ENCODE measurements at places on chromosomes 12 and 14. TPM values are rescaled to one million over a fixed set of nuclear protein-coding genes. Genes with fewer than 3 reads are reported as not detected.
A peak's percentile ranks its signal among the peaks of the same experiment; 100 is the strongest.

The E2F7 gene
- 20.0 TPM for total RNA-seq

- no peaks in the 10 kb centered on the region for H3K27me3 ChIP-seq
- no peaks in the 10 kb centered on the region for H3K4me1 ChIP-seq
- no peak overlapping the region for H3K4me3 ChIP-seq
- DNase-seq, result no peak
- H3K36me3 ChIP-seq, result no peaks in the 10 kb centered on the region
- no peak overlapping the region for H3K27ac ChIP-seq
These were observed 152.1 kb upstream of the NAV3 start for GRCh38 chr12:77678621-77679020.

DNA sequence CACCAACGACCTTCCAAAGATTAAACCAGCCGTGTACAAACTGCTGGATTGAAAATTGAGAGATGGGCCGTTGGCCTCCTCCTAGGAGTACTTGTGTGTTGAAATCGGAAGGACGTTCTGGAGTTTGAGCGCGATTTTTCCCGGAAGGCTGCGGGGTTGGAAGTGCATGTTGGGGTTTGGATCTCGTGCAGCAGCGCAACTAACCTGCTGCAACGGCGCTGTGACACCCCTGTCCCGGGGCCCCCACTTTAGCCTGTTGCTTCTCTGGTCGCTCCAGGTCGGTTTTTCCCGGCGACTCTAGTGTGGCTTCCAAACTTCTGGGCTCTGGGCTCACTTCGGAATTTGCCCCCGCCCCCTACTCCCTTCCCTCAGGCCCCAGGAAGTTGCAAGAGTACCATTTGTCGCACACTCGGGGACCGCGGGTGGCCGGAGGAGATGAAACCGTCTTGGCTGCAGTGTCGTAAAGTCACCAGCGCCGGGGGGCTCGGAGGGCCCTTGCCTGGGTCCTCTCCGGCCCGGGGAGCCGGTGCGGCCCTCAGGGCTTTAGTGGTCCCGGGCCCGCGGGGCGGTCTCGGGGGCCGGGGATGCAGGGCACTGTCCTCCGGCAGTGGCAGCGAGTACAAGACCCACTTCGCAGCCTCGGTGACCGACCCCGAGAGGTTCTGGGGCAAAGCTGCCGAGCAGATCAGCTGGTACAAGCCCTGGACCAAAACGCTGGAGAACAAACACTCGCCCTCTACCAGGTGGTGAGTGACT is at the start of gene ACSS3:
Gene ACSS3 (plus strand): TSS at position 394 of the 756 bp plus-strand sequence. CDS start 42 bp downstream, at position 436.
- no peaks in the 10 kb centered on the region for H3K4me1 ChIP-seq
- H3K27ac ChIP-seq, result no peak within 1 kb of the TSS
- peaks cover 12% of the 10 kb centered on the region for H3K27me3 ChIP-seq
- H3K36me3 ChIP-seq, result no peaks in the 10 kb centered on the region
- H3K4me3 ChIP-seq, result no peak within 1 kb of the TSS
- DNase-seq, result no peak

The PRR4 gene
- total RNA-seq, result 0.62 TPM

The PAX9 gene
- total RNA-seq, result not detected

DNA sequence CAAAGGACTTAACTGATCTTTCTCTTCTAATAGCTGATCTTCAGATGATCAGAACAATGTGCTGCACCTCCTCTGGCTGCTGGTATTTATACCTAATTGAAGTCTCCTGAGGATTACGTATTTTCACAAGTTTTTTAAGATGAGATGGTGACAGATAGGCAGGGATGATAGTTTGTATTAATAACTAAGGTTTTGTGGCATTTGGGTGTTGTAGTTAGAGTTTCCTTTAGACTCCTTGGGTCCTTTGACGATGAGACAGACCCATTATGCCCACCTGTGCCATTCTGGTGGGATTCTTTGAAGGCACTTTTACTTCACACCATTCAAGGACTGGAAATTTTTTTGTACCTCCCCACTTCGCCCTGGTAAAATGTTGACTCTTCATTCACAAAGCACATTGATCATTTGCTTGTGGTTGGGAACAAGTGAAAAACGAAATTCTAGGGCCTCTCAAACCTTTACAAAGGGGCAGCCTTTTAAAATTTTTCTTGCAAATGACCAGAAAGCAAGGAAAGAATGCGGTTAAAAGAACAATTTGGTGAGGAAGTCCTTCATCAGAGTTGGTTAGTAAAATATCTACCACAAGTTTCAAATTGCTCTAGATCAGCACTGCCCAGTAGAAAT is at the start of gene IFNG:
Gene IFNG (minus strand): TSS at position 60 of the 624 bp plus-strand sequence. CDS start 125 bp downstream, outside the sequence.
- DNase-seq, result no peak
- H3K27ac ChIP-seq, result peak within 1 kb of the TSS; percentile 80
- H3K4me1 ChIP-seq, result peaks cover 31% of the 10 kb centered on the region
- peaks cover 12% of the 10 kb centered on the region for H3K36me3 ChIP-seq

The TBC1D30 gene
- 1.7 TPM for total RNA-seq

DNA sequence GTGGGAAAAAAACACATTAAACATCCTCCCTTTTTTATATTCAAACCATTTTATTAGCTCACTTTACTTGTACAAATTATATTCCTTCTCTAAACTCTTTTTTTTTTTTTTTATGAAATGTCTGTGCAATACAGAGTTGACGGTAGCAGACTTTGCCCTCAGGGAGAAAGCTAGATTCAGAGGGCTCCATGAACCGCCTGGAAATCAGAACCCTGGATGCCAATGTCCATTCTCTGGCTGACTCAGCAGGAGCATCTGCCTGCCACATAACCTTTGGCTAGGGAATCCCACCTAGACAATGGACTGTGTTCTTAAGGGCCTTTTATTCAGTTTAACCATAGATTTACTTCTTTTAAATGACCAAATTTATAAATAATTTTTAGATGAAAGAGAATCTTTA is 467.0 kb downstream of the MDGA2 start:
- H3K27me3 ChIP-seq, result no peaks in the 10 kb centered on the region
- DNase-seq, result no peak
- H3K36me3 ChIP-seq, result no peaks in the 10 kb centered on the region
- H3K4me1 ChIP-seq, result no peaks in the 10 kb centered on the region
- no peak overlapping the region for H3K27ac ChIP-seq
- no peak overlapping the region for H3K4me3 ChIP-seq

The SCNN1A gene
- not detected for total RNA-seq

Measured in activated CD4-positive, alpha-beta T cell treated with anti-CD3 and anti-CD28 coated beads, Interleukin-2, amount 10 ng/mL, durations not matched to agents 24 days and 14 days (primary cell).